IPS-NIHi11 (cell line): ENCODE measurements at places on chromosomes 12 and 14.
A peak's percentile ranks its signal among the peaks of the same experiment; 100 is the strongest.

- no peak for DNase-seq
Measured at GRCh38 chr12:39628836-39629235, 9.2 kb upstream of the ABCD2 start.

DNA sequence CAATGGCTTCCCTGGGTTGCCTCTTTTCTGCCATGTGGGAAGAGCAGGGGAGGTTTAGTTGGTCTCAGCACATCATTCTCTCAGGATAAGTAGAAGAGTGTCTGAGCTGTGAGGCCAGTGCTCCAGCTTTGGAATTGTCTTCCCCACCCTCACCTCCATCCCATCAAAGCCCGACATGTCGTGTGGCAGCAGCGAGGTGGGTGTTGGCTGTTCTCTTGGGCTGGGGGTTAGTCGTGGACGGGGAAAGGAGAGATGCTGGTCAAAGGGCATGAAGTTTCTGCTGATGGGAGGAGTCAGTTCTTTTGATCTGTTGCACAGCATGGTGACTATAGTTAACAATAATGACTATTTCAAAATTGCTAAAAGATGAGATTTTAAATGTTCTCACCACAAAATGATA lies 404.2 kb downstream of the TMEM121 start:
- no peak for DNase-seq

GRCh38 chr12:46266382-46266791 lies 2.5 kb downstream of the SLC38A1 start:
- DNase-seq, result no peak

DNA sequence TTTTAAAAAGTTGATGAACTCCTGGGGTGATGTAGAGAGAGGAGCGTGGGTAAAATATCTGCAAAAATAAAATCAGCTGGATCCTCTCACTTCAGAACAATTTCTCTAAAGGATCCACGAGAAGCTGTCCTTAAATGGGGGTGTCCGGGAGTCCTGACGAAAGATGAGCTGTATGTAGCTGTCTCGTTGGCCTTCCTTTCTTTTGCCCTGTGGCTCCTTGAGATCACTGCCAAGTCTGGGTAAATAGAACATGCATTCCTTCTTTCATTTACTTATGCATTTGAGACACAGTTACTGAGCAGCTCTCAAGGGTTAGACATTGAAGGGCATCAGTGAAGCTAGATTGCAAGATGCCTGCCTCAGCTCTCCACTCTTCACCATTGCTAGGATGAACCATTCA lies 35.2 kb upstream of the TXNRD1 start:
- no peak for DNase-seq

DNA sequence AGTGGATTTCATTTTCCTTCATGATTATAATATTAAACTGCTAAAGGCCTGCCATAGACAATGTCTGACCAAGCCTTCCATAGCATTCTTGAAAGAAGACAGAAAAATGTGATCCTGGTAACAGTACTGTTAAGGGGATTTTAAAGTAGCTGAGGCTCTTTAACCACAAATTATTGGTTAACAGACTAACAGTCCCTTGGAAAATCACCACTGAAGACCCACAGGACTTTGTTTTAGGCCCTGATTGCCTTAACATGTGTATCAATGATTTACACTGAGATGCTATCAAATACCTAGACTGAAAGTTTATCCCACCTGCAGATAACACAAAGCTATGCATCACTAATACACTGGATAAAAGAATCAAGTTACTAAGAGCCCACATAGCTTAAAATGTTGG lies 6.0 kb downstream of the KRT79 start:
- DNase-seq, result no peak

DNA sequence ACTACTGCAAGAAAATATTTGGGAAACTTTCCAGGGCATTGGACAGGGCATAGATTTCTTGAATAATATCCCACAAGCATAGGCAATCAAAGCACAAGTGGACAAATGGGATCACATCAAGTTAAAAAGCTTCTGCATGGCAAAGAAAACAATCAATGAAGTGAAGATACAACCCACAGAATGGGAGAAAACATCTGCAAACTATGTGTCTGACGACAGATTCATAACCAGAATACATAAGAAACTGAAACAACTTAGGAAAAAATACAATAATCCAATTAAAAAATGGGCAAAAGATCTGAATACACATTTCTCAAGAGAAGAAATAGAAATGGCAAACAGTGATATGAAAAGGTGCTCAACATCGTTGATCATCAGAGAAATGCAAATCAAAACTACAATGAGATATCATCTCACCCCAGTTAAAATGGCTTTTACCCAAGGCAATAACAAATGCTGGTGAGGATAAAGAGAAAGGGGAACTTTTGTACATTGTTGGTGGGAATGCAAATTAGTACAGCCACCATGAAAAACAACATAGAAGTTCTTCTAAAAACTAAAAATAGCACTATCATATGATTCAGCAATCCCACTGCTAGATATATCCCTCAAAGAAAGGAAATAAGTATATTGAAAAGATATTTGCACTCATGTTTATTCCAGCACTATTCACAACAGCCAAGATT lies 33.8 kb upstream of the ATP2B1 start:
- DNase-seq, result no peak

GRCh38 chr12:89251342-89252271 lies 100.7 kb downstream of the DUSP6 start:
- no peak for DNase-seq

DNA sequence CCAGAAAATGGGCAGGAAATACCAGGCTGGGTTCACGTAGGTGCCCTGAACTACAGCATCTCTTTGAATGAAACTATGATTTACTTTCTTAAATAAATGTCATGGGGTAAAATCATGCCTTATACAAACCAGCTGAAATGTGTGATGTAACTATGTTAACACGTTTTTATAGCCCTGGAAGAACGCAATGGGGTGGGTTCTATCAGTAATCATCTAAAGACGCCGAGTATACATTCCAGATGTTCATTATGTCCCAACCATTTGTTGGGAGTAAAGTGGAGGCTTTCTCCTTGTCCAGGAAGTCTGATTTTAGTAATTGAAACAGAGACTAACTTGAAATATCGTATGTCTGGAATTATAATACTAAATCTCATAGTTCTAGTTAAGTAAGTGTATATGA lies 16.2 kb upstream of the IGF1 start:
- no peak for DNase-seq

- DNase-seq, result no peak
Measured at GRCh38 chr12:133221241-133221640, 14.4 kb downstream of the ANHX start.

GRCh38 chr12:75528272-75528671 lies 16.9 kb upstream of the KRR1 start:
- no peak for DNase-seq

GRCh38 chr14:61434311-61434710 lies 112.9 kb downstream of the PRKCH start:
- DNase-seq, result no peak

- peak; percentile 25 for DNase-seq
Measured at GRCh38 chr14:57189070-57189469, 79.6 kb downstream of the EXOC5 start.

DNA sequence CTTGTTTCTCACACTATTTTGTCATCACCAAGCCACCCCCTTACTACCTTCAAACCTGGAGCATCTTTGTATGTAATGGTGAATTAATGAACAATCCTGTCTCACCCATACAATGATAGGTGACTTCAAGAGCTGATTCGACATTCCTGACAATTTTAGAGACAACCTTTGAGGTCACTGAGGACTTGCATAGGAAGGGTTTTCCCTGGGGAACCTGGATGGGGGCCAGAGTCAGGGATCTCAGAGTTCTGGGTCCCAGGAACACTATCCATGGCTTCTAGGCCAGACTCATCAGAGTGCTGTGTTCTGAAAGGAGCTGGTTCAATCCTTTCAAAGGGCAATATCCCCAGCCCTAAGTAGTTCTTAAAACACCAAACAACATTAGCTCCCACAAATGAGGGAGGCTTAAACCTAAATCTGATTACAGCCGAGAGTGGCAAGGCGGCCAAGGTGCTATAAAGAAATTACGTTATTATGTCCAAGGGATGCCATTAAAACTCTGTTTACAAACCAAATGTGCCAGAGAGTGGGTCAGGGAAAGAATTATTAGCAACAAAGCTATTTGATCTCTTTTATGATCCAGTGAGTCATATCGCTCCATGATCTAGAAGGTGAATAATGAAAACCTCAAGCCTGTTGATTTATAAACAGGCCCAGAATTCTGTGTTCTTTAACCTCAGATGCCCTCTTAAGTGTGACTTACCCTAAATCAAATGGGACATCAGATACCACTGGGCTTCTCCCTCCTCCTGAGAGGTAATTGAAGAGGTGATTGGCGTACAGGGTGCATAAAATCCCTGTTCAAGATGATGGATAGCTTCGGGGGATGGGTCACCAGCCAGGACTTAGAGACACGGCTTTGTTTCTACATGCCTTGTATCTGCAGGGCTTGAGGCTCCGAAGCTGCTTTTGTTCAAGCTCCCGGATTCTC lies 230.2 kb upstream of the TBX3 start:
- no peak for DNase-seq

- no peak for DNase-seq
Measured at GRCh38 chr14:91171291-91171690, 57.4 kb downstream of the DGLUCY start.

GRCh38 chr14:32205554-32205953 lies 2.5 kb upstream of the RNU6-8 start:
- DNase-seq, result no peak
